Activated B cell treated with CpG ODN at 0.5 μM for 24 hours (primary cell): ENCODE measurements at places on chromosomes 16 and 17. TPM values are rescaled to one million over a fixed set of nuclear protein-coding genes. Genes with fewer than 3 reads are reported as not detected.

The MPHOSPH6 gene
- 22.2 and 31.6 TPM in 2 replicates for total RNA-seq

The SMIM5 gene
- 1.1 and 1.7 TPM in 2 replicates for total RNA-seq

The UQCRC2 gene
- 207 and 230 TPM in 2 replicates for total RNA-seq

The FN3K gene
- 0.44 and 0.98 TPM in 2 replicates for total RNA-seq

The BCAR1 gene
- not detected in 2 replicates for total RNA-seq

The ASB16 gene
- not detected in 2 replicates for total RNA-seq

The TGFB1I1 gene
- 1.4 and 2.6 TPM in 2 replicates for total RNA-seq

DNA sequence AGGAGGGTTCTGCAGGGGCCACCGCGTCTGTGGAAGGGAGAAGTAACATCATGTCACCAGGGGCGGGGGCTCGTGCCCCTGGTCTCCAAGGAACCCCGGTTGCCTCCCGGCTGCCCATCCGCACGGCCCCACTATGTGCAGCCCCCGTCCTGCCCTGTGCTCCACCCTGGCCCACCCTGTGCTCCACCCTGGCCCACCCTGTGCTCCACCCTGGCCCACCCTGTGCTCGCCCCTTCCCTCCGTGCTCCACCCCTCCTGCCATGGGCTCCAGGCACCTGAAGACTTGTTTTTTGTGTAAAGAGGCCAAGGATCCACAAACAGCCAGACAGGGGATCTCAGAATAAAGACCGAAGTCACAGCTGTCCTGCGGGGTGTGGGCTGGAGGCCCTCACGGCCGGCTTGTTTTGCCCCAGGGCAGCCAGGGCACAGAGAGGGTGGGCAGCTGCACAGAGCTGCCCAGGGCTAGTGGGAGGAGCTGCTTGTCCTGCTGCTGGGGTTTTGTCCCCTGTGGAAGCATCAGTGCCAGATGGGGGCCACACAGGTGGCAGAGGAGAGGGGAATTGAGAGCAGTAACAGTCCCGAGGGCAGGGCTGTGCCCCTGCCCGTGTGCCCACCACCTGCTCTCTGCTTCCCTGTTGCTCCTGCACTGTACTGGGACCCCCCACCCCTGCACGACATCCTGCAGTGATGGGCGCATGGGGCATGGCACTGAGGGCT is 147.0 kb upstream of the CIBAR2 start:
- H3K36me3 ChIP-seq = no peaks in the 10 kb centered on the region
- H3K4me3 ChIP-seq = peak overlapping the region; percentile 19
- no peak for DNase-seq

DNA sequence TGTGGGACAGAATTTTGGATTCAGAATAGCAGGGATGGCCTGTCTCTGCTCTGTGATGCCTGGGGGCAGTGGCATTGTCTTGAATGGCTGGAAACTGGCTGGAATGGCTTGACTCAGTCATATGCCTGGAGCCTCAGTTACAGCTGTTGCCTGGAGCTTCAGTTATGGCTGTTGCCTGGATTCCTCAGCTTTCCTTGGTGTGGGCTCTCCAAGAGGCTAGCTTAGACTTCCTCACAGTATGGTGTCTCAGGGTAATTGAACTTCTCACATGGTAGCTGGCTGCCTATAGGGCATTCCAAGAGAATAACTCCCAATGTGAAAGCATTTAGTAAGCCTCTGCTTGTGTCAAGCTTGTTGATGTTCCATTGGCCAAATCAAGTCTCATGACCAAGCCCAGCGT is 21.1 kb downstream of the KRT23 start:
- peaks cover 6% of the 10 kb centered on the region for H3K4me1 ChIP-seq
- no peak overlapping the region for H3K27ac ChIP-seq
- no peaks in the 10 kb centered on the region for H3K36me3 ChIP-seq
- no peak for DNase-seq
- no peak overlapping the region for H3K4me3 ChIP-seq

GRCh38 chr17:27512031-27512430 is 55.8 kb downstream of the KSR1 start:
- H3K27ac ChIP-seq = no peak overlapping the region
- no peaks in the 10 kb centered on the region for H3K27me3 ChIP-seq
- H3K4me3 ChIP-seq = no peak overlapping the region
- DNase-seq = no peak
- no peaks in the 10 kb centered on the region for H3K36me3 ChIP-seq

GRCh38 chr17:63647065-63647725 is 25.0 kb downstream of the MAP3K3 start:
- H3K4me3 ChIP-seq = no peak overlapping the region
- H3K4me1 ChIP-seq = peaks cover 45% of the 10 kb centered on the region
- no peak overlapping the region for H3K27ac ChIP-seq
- no peak for DNase-seq

DNA sequence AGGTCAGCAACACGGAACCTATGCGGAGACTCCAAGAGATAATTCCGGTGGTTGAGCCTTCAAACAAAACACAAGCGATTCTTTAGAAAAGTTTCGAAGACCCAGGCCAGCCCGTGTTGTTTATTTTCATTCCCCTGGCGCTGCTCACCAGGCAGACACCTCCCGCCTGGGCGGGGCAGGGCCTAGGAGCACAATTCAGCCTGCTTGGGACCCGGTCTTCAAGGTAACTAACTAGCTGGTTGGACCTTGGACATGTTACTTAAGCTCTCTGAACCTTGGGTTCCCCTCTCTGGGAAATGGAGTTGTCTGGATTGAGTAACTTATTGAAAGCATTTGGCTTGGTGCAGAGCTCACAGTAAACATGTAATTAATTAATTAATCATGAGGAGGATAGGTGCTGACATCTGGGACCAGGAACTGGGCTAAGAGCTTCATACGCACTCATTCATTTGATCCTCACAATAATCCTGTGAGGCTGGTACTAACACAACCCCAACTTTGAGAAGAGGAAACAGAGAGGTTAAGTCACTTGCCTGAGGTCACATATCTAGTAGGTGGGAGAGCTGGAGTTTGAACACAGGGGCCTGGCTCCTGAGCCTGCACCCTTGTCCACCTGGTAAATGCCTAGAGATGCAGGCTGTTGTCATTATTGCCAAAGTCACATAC is 125.3 kb upstream of the SMURF2 start:
- H3K4me3 ChIP-seq = no peak overlapping the region
- H3K27me3 ChIP-seq = no peaks in the 10 kb centered on the region
- H3K36me3 ChIP-seq = peaks cover 36% of the 10 kb centered on the region

- peak overlapping the region; percentile 30 for H3K27ac ChIP-seq
- H3K27me3 ChIP-seq = no peaks in the 10 kb centered on the region
- peaks cover 65% of the 10 kb centered on the region for H3K4me1 ChIP-seq
- H3K4me3 ChIP-seq = peak overlapping the region; percentile 24
These were observed 23.1 kb downstream of the TNFRSF13B start for GRCh38 chr17:16948587-16949376.

GRCh38 chr16:65965628-65966027 is 400.9 kb upstream of the CDH5 start:
- no peak for DNase-seq
- no peaks in the 10 kb centered on the region for H3K36me3 ChIP-seq
- H3K4me3 ChIP-seq = no peak overlapping the region
- no peak overlapping the region for H3K27ac ChIP-seq
- no peaks in the 10 kb centered on the region for H3K4me1 ChIP-seq

- DNase-seq = no peak
- H3K27me3 ChIP-seq = no peaks in the 10 kb centered on the region
- H3K4me1 ChIP-seq = no peaks in the 10 kb centered on the region
- no peaks in the 10 kb centered on the region for H3K36me3 ChIP-seq
- no peak overlapping the region for H3K27ac ChIP-seq
These were observed 306.4 kb downstream of the WWOX start for GRCh38 chr16:78405833-78406232.

DNA sequence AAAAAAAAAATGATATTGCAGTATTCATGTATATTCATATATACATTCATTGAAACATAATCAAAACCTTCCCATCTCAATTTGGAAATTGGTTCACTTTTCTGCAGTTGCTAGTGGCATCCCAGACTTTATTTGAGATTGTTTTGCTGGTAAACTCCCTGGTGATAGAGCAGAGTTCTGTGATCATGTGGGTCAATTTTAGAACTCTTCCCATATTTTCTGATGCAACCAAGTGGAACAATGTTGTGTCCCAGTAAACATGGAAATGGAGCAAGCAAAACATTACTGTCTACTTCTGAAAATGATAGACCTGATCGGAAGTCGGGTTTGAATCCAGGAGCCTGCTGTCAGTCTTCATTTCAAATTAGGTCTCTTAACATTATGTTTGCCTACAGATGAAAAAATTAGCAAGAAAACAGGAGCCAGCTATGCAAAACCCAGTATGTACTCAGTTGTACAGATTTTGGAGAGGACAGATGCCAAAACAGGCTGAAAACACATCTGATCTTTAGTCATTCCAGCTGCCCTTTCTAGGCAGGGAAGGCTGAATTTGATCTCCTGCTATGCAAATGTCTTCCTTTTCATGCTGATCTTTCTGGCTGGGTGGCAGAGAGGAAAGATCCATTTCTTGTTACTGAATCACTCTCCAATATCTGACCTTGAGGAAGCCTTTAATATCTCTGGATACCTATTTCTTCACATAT is 786.6 kb upstream of the SOX9 start:
- no peaks in the 10 kb centered on the region for H3K36me3 ChIP-seq
- DNase-seq = no peak
- H3K27me3 ChIP-seq = no peaks in the 10 kb centered on the region
- H3K4me3 ChIP-seq = no peak overlapping the region

DNA sequence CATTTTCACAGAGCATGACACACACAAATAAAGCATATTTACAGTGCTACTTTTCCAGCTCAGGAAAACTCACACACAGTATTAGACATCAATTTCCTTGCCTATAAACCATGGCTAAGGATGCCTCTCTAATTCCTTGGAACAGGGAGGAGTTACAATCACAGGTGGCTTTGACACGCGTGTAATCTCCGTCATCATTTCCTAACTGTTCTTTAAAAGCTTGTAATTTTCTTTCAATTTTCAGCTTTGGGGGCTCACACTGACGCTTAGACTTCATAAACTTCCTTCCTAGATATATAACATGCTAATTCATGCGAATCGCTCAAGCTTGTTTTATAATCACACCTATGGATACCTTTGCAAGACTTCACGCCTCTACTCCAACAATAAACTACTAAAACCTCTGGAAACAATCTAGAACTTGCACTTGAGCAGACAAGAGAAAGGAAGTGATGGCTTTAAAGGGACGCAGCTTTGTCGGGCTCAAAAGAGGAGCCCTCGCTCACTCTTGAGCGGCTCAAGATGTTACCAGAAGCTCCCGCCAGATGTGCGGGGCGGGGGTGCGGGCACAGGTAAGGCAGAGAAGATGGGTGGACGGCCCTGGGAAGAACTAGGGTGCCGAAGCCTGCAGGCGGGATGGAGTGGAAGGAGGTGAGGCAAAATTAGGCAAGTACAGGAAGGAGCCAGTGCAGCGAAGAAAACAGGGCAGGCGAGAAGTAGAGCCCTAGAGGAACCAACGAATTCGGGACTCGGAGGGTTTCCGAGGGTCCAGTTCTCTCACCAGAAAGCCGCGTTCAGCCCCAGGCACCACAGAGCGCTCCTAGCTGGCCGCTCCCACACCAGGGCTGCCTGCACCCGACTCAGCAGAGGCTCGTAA is 631 bp downstream of the RETREG3 start:
- DNase-seq = no peak
- peak overlapping the region; percentile 98 for H3K27ac ChIP-seq
- peaks cover 54% of the 10 kb centered on the region for H3K4me1 ChIP-seq
- H3K4me3 ChIP-seq = peak overlapping the region; percentile 100

DNA sequence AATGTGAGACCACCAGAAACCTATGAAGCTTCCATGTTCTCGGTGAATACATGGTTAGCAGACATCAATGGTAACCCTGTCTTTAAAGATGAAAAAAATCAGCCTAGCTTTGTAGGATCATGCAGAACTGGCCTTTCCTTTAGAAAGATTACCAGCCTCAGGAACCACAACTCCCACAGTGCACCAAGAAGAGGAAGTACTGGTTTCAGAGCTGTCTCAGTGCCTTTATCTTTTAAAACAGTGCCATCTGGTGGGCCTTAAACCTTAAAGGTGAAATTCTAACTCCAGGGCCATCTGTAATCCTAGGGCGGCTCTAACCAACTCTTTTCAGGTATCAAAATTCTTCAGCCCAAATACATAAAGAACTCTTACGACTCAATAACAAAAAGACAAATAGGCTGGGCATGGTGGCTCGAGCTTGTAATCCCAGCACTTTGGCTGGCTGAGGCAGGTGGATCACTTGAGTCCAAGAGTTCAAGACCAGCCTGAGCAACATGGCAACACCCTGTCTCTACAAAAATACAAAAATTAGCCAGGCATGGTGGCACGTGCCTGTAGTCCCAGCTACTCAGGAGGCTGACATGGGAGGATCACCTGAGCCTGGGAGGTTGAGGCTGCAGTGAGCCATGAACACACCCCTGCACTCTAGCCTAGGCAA is 5.4 kb downstream of the ATPAF2 start:
- no peaks in the 10 kb centered on the region for H3K27me3 ChIP-seq
- no peak overlapping the region for H3K4me3 ChIP-seq
- H3K27ac ChIP-seq = peak overlapping the region; percentile 61
- DNase-seq = no peak
- H3K4me1 ChIP-seq = peaks cover 50% of the 10 kb centered on the region
- peaks cover 10% of the 10 kb centered on the region for H3K36me3 ChIP-seq

DNA sequence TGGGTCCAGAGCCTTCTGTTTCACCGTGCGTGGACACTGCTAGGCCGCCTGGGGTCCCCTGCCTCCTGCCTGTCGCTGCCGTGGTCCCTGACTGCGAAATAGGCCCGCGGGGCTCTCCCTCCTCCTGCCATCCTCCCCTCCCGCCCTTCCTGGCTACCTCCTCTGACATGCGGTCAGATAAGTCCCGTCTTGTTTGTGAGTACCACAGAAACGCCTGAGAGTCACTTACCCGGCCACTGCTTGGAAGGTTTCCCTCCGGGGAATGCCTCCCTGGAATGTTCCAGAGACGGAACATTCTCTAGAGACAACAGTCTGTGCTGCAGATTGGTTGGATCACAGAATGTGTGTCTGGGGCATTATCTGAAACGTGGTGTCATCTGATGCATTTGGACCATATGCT is 22.7 kb downstream of the CIBAR2 start:
- H3K4me3 ChIP-seq = no peak overlapping the region
- H3K27ac ChIP-seq = no peak overlapping the region
- H3K4me1 ChIP-seq = peaks cover 10% of the 10 kb centered on the region
- no peak for DNase-seq
- H3K27me3 ChIP-seq = peaks cover 15% of the 10 kb centered on the region

GRCh38 chr16:65739518-65739917 is 617.7 kb upstream of the CDH11 start:
- H3K36me3 ChIP-seq = no peaks in the 10 kb centered on the region
- H3K27me3 ChIP-seq = no peaks in the 10 kb centered on the region
- no peaks in the 10 kb centered on the region for H3K4me1 ChIP-seq
- no peak for DNase-seq
- no peak overlapping the region for H3K27ac ChIP-seq
- H3K4me3 ChIP-seq = no peak overlapping the region

GRCh38 chr16:69523566-69524305 is 42.0 kb upstream of the NFAT5 start:
- no peak for DNase-seq
- H3K4me1 ChIP-seq = peaks cover 3% of the 10 kb centered on the region
- no peaks in the 10 kb centered on the region for H3K36me3 ChIP-seq
- no peak overlapping the region for H3K27ac ChIP-seq
- no peaks in the 10 kb centered on the region for H3K27me3 ChIP-seq
